ENCODE measurements at places on chromosomes 4 and X.

DNA sequence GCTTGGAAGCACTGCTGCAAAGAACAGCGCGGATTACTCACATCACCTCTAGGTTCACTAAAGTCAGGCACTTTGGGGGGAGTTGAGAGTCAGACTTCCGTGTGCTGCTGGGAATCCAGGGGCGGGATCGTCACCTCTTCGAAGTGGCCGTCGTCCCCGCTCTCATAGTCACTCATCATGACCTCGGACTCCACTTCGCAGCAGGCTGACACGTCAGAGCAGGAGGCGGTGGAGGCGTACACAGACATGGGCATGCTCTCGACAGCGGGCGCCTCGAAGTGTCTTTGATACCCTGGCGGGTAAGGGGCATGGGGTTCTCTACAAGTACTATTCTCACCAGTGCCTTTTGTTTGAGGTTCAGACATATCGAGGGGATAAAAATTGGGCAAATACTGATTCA lies 33.1 kb upstream of the MTNR1A start:
- DNase-seq, result no peak

GRCh38 chrX:106917830-106918500 lies 2.2 kb upstream of the CLDN2 start:
- DNase-seq, result no peak

DNA sequence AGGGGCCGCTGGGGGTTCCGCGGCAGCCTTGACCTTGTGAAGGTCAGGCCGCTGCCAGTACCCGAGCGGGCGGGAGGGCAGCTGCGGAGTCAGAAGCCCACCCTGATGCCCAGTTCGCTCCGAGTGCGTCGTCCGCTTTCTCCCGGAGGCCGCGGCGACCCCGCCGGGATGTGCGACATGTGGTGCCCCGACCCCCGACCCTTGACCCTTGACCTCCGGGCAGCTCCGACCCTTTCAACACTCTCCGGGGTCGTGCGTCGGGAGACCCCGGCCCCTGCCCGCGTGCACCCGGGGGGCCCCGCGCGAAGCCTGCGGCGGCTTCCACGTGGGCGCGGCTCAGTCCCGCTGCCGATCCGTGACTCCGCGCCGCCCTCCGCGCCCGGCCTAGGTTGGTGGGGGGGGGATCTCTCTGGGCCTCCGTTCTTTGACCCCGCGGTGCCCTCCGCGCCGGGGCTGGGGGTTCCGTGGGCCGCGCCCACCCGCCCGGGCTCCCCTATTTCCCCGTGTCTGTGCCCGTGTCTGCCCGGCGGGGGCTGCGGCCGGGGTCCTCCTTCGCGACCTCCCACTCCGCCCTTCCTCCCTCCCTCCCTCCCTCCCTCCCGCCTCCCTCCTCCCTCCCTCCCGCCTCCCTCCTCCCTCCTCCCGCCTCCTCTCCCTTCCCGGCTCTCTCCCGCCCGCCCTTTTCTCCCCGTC lies 609 bp upstream of the SLC25A6 start:
- DNase-seq, result peak; percentile 52

- DNase-seq, result no peak
Observed at GRCh38 chrX:71913156-71913950, 2.7 kb downstream of the NHSL2 start.

- DNase-seq, result no peak
Observed at GRCh38 chr4:121183361-121183760, 19.2 kb upstream of the TNIP3 start.

Measured in tibial nerve (tissue), 4 donors.